Stimulated activated memory B cell treated with anti-CD40 and anti-IgM and Interleukin-4, amounts not matched to agents 10 μg/mL and 1 μg/mL and 100 μg/mL, for 72 hours (primary cell): ENCODE measurements at places on chromosomes 7 and 10.
A peak's percentile ranks its signal among the peaks of the same experiment; 100 is the strongest.

DNA sequence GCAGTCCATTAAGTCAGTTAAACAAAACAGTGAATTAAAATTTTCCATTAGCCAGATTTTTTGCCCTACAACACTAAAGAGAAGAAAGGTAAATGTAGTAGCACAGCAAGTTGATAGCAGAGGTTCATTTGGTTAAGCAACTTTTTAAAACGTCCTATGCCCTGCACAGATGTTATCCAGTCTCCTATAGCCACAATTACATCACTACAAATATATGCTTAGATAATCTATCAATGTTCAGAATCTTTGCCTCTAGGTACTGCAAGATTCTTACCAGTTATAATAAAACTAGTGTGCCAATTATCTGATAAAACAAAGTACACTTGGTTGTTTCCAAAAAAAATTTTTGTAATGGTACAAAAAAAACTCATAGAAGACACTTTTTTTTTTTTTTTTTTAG lies 175.5 kb upstream of the MYO3A start:
- ATAC-seq: no peak

GRCh38 chr7:24336461-24336860 lies 52.5 kb downstream of the NPY start:
- no peak for ATAC-seq

DNA sequence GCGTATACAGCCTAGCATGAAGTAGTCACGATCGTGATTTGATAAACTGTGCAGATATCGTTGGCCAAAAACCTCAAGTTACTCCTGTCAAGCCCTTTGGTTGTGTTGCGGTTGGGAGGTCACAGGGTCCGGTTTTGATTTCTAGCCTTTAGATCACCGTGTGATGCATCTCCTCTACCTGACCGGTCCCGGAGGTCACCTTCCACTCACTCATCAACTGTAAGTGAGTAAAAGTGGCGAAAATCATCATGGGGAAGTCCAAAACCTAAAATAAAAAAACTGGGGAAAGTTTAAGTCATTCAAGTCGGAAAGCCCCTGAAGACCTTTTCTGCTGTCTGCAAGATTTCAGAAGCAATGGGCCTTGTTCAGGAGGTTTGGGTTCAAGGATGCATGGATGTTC lies 62.8 kb downstream of the ADARB2 start:
- peak; percentile 63 for ATAC-seq

- no peak for ATAC-seq
Measured at GRCh38 chr10:87740254-87740655, 77.8 kb downstream of the ATAD1 start.

- no peak for ATAC-seq
Measured at GRCh38 chr10:75329190-75329745, 72.3 kb downstream of the ZNF503 start.

- no peak for ATAC-seq
Measured at GRCh38 chr10:29746080-29746797, 111.5 kb upstream of the SVIL start.

- ATAC-seq: no peak
Measured at GRCh38 chr10:76026905-76027304, 595.5 kb downstream of the LRMDA start.

- no peak for ATAC-seq
Measured at GRCh38 chr7:12884033-12884432, 196.6 kb downstream of the ARL4A start.

DNA sequence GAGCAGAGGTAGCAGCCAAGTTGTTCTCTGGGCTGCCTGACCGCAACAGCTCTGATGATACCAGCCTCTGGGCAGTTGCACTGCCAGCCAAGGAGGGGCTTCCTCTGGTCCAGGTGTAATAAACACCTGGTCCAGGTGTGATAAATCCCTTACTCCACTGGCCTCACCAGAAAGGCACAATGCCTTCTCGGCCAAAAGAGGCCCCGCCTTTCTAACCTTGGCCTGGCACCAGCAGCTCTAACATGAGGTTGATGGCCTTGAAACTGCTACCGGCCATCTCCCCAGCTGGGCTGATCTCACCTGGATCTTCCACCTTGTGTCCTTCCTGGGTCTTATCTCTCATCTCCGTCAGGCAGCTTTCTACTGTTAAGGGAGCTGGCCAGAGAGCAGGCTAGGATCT lies 45.5 kb upstream of the PDZD8 start:
- no peak for ATAC-seq

- ATAC-seq: peak; percentile 69
Measured at GRCh38 chr10:5818894-5819293, 5.7 kb upstream of the GDI2 start.

- ATAC-seq: no peak
Measured at GRCh38 chr10:50398381-50398780, 147.1 kb upstream of the ASAH2 start.

DNA sequence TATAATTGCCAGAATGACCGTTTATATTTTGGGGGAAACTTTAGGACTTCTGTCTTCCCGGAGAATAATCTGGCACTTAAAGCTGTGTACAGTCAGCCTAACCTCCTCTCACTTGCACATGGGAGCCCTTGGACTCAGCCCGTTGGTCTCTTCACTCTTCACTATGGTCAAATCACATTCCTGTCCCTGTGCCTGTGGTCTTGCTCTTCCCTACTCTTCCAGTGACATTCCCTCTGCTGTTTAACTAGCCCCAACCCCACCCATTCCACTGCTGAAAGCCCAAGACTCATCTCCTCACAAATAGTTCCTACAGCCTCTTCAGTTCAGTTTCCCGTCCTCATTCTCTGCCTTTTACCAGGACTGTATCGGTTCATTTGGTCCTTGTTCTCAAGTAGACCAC lies 135.0 kb downstream of the DYNC1I1 start:
- ATAC-seq: no peak

DNA sequence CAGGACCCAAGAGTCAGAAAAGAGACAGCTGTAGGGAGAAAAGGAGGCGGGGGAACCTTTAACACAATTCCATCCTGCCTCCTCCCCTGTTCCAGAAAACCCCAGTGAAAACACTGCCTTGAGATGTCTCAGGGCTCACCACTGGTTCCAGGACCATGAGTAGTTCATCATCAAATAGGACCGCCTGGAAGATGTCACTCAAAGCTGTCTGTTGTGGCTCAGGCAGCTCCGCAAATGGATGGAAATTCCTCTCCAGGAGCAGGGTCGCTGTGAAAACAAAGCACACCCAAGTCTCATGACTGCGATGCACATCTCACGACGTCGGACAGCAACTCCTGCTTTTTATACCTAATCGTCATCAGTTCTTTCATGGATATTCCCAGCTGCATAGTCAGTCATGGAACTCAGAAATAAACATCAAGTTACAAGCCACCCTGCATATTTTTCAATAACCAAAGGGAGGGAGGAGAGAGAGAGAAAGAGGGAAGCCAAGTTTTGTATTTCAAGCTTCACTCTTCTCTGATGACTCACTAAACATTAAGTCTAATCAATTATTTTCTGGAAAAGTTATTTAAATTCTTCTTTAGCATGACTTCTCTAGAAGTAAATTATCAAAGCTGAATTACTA lies 49.2 kb downstream of the GSDME start:
- no peak for ATAC-seq

DNA sequence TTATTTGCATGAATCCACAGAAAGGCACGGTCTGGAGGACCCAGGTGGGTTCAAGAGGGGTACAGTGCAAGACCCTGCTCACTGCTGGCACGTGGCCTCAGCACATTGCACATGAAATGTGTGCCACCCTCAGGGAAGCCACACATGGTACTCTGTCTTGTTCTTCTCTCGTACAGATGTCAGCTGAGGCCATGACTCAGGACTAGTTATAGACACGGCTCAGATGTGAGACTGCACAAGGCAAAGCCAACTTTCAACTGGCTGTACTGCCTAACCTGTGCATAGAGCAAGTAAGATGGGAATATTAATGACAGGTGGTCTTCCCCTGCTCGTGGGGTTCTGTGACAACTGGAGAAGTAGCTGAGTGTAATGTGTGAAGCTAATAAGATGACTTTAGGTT lies 249.4 kb upstream of the CTBP2 start:
- ATAC-seq: no peak

GRCh38 chr7:42491106-42491505 lies 254.1 kb upstream of the GLI3 start:
- ATAC-seq: no peak

DNA sequence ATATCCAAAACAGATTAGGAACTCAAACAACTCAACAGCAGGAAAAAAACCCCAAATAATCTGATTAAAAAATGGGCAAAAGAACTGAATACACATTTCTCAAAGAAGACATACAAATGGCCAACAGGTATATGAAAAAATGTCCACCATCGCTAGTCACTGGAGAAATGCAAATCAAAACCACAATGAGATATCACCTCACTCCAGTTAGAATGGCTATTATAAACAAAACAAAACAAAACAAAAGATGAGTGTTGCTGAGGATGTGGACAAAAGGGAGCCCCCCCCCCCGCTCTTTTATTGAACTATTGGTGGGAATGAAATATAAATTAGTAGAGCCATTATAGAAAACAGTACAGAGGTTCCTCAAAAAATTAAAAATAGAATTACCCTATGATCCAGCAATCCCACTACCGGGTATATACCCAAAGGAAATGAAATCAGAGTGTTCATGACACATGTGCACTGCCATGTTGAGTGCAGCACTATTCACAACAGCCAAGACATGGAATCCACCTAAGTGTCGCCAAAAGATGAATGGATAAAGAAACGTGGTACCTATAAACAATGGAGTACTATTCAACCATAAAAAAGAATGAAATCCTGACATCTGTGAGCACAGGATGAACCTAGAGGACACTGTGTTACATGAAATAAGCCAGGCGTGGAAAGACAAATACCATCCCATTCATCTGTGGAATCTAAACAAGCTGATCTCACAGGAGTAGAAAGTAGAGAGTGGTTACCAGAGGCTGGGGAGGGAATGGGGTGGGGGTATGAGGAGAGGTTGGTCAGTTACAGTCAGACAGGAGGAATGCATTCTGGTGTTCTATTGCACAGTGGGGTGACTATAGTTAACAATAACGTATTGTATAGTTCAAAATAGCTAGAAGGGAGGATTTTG lies 78.1 kb upstream of the RHEB start:
- no peak for ATAC-seq

- no peak for ATAC-seq
Measured at GRCh38 chr10:24360282-24361127, 151.6 kb downstream of the KIAA1217 start.

DNA sequence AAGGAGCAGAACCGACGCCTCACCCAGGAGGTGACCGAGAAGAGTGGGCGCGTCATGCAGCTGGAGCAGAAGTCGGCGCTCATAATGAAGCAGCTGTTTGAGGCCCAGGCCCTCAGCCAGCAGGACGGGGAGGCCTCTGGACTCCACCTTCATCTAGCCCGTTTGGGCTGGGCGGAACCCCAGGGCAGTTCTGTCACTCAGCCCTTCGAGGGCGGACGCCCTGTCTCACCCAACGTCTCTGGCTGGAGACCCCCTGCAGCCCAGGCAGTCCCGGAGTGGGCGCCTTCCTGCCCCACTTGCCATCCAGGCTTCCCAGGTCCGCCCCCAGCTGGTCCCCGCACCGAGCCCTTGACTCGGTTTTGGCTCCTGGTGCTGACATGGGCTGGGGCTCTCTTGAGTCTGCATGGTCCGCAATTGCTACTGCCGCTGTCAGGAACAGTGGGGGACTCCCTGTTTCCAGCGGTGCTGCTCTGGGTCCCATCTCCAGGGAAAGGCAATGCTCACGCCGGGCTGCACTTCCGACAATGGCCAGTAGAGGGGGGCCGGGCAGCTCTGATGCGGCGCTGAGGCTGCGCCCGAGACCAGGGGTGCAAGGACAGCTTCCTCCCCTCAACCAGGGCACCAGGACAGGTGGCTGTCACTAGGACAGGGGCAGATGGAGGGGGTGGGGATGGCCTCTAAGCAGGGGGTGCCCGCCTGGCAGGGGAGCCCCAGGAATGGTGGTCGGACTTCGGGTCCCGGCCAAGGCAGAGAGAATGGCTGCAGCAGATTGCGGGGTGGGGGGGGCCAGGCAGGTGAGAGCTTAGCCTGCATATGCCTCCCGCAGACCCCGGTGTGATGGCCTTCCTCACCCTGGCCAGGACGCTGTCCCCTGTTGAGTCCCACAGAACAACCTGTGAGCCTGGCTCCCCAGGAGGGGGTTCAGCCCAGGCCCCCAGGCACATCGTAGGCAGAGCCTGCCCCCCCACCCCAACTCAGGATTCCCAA lies 71.2 kb upstream of the KCTD7 start:
- ATAC-seq: peak; percentile 73

GRCh38 chr7:44565795-44566559 lies 7.7 kb downstream of the DDX56 start:
- ATAC-seq: peak; percentile 54

DNA sequence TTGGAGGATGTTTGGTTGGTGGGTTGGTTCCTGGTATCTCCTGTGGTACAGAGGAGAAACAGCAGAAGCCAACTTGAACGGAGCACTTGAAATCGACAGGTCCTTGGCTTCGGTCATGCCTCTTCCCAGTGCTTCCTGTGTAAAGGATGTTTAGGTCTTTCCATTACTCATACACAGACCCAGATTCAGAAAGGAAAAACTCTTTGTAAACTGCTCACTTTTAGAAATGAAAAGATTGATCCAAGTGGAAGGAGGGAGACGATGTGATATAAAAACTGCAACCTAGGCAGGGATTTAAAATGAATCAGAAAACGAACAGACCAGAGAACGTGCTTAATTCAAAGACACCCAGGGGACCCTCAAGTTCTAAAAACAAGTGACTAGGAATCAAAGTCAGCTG lies 338.4 kb downstream of the GALNT17 start:
- no peak for ATAC-seq

DNA sequence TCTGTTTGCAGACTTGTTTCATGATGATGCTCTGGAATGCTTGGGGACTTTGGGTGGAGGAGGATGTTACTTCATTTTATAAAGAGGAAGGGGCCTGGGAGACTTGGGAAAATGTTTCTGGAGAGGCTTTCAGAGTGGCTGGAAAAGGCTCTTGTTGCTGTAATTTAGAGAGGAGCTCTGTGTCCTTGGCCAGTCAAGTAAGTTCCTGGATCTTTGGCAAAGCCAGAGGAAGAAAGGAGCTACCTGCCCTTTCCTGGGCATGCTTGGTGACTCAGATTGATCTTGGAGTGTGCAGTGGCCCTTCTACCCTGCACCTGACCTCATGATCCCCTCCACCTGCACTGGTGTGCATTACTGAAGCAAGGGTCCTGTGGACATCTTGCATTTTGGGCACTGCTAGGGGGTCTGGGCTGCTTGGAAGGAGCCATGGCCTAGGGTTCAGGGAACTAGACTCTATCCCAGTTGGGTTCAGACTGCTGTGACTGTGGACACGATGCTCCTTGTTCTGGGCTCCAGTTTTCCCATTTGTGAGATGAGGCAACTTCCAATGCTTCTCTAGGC lies 56.1 kb downstream of the ADCYAP1R1 start:
- no peak for ATAC-seq

DNA sequence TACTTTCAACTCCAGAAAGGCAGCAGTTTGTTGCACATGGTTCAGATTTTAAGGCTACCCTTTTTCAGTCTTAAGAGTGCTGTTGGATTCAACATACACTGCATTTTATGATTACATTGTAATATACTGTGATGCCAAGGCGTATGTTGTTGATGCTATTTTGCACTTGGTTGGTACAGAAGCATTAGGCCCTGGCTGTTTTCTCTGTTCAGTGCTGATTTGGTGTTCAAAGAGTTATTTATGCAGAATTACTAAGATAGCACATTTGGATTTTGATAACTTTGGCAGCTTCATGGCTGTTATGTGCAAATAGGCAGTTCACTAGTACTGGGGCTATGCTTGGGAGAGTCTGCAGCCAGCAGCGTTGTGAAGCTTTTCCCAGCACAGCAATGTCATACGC lies 7.8 kb downstream of the GPR158 start:
- no peak for ATAC-seq
